IPS DF 19.7 (cell line): ENCODE measurements at places on chromosomes 2 and 18.

DNA sequence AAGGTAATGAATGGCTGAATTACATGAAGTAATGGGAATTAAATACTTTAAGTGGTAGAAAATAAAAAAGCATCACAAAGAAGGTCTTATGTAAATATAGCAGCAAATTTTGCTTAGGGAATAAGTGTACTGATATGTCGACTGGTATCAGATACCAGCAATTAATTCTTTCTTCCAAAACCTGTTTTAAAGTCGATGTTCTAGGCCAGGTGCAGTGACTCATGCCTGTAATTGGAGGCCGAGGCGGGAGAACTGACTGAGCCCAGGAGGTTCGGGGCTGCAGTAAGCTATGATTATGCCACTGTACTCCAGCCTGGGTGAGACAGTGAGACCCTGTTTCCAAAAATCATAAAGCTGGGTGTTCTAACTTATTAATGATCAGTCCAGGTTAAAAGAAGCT, 30.3 kb downstream of the SP3 start:
- DNase-seq: no peak

- DNase-seq: no peak
Measured at GRCh38 chr2:11945139-11946126, 199.0 kb downstream of the LPIN1 start.

DNA sequence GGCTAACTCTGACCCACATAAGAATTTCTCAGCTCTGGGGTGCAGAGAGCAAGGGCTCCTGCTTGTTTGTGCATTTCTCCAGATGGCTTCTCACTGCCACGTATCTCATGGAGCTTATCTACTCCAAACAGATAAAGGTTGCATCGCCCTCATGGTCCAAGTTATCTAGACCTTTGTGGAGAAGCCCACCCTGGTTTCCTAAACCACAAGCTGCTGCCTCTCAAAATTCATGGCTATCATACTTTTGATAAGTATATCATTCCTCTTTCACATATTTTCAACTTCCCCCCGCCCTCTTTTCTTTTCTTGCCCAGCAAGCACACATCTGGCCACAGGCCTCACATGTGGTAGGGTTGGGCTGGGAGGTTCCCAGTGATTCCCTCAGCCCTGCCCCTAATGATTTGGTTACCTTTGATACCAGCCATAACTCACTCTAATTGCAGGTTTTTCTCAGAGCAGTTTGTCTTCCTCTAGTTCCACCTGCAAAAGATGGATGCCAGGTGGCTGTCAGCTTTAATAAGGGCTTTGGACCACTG, 146.0 kb downstream of the RHBDD1 start:
- no peak for DNase-seq

DNA sequence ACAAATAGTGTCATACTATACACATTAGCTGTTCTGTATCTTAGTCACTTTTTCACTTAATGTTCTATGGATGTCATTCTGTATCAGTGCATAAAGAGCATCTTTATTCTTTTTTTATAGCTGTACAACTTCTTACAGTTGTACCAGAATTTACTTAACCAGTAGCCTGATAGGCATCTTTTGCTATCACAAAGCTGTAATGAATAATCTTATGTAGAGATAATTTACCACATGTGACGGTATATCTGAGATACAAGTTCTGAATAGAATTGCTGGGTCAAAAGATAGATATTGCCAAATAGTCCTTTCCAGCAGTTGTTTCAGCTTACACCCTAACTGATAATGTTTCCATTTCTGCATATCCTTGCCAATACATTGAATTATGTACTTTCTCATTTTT, 70.0 kb downstream of the PTRHD1 start:
- no peak for DNase-seq

GRCh38 chr2:26327291-26328272, 18.4 kb upstream of the SELENOI start:
- DNase-seq: no peak

- no peak for DNase-seq
Measured at GRCh38 chr18:44884431-44884830, 203.7 kb downstream of the SETBP1 start.
